ENCODE measurements at places on chromosomes 2 and 18. TPM values are rescaled to one million over a fixed set of nuclear protein-coding genes. Genes with fewer than 3 reads are reported as not detected.

GRCh38 chr2:29610569-29610968 is 310.8 kb downstream of the ALK start:
- no peak for ATAC-seq

- ATAC-seq: no peak
Measured at GRCh38 chr18:72376256-72376655, 167.9 kb downstream of the CBLN2 start.

- no peak for ATAC-seq
Measured at GRCh38 chr2:205563646-205564045, 118.7 kb upstream of the NRP2 start.

DNA sequence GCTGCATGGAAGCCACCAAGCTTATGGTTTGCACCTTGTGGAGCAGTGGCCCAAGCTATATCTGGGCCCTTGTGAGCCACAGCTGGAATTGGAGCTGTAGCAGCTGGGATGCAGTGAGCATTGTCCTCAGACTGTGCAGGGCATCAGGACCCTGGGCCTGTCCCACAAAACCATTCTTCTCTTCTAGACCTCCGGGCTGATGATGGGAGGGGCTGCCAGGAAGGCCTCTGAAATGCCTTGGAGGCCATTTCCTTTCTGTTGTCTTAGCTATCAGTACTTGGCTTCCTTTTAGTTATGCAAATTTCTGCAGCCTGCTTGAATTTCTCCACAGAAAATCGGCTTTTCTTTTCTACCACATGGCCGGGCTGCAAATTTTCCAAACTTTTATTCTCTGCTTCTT is 46.4 kb upstream of the CSRNP3 start:
- ATAC-seq: no peak

- no peak for ATAC-seq
Measured at GRCh38 chr18:40011201-40011600, 1943.8 kb upstream of the PIK3C3 start.

- no peak for ATAC-seq
Measured at GRCh38 chr2:80410346-80410745, 105.8 kb upstream of the LRRTM1 start.

CKAP2L gene
- total RNA-seq: 31.4 TPM

USP14 gene
- 96.6 TPM for total RNA-seq

Measured in activated T-helper 17 cell treated with anti-CD3 and anti-CD28 coated beads, Interleukin-2, amount 50 U/mL, for 72 hours (primary cell).